ENCODE measurements at places on chromosomes 7 and 10.

DNA sequence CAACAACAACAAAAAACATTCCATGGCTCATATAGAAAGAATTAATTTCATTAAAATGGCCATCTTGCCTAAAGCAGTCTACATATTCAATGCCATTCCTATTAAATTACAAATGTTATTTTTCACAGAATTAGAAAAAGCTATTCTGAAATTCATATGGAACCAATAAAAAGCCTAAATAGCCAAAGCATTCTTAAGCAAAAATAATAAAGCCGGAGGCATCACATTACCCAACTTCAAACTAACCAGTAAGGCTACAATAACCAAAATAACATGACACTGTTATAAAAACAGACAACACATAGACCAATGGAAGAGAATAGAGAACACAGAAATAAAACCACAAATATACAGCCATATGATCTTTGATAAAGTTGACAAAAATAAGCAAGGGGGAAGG, 330.4 kb downstream of the KIF20B start:
- no peak for DNase-seq

DNA sequence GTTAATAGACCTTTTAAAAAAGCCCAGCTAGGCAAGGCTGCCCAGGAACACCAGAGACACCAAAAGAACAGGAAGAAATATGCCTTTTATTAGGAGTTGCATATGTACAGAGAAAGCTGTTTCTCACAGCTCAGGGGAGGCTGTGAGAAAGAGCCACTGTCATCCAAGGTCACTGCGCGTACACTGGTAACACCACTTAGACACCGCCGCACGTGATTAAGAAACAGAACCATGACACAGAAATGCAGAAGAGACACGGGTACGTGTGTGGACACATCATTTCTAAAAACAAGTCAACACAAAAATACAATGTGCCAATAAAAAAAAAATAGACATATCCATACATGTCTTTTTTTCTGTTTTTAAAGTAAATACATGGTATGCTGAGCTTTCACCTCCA, 705.6 kb downstream of the PARD3 start:
- DNase-seq = no peak

GRCh38 chr7:18547509-18548187, 52.1 kb downstream of the HDAC9 start:
- DNase-seq = no peak

- DNase-seq = no peak
Observed at GRCh38 chr10:104281694-104282093, 12.7 kb downstream of the GSTO2 start.

DNA sequence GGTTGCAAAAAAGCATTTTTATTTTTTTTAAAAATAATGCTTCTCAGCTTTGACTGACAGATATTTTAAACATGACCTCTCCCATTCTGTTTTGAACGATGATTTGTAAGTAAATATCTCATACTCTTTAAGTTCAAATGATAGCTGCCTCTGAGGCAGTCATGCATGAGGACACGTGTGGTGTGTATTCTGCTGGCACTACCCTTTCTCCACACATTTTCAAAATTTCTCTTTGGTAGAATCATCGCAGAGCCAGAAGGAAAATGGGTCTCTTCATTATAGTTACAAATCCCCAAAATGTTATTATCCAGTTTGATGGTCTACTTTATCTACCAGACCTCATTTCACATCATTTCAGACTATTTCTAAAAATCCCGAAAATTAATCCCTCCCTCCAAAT, 55.1 kb downstream of the FZD1 start:
- no peak for DNase-seq

DNA sequence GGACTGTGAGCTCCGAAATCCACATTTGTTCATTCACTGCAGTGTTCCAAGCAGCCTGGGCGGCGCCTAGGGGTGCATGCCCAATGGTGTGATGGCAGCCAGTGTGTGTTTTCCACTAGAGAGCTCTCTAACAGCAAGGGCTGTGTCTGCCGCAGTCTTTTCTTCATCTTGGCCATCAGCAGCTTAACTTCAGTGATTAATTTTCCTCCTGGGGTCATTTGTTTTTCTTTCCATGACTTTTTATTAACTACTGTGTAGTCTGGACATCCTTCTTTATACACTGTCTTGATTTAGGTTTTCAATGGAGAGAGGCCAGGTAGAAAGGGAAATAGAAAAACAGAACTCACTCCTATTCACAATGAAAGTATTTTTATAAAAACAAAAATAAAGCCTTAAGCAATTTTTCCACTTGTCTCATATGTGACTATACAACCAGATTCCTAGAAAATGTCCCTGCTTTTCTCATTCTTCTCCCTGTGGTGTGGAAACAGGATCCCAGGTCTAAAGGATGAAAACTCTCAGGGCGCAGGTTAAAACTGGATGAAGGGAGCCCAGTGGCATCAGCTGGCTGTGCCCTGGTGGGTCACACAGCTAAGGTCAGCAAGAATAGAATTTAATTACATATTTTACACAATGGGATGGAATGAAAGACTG, 176.8 kb downstream of the PKD1L1 start:
- no peak for DNase-seq

DNA sequence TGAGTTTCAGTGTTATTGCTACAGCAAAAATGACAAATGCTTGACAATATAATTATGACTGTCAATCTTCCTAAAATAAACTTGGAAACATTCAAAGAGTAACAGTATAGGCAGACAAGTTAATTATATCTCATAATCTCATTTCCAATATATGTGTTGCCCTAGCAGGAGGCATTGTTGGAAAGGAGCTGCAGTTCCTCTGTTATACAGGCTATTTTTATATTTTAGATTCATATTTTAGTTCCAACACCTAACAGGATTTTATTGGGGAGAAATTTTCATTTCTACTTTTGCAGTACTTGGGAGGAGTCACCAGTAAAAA, 19.3 kb downstream of the VOPP1 start:
- DNase-seq = no peak

DNA sequence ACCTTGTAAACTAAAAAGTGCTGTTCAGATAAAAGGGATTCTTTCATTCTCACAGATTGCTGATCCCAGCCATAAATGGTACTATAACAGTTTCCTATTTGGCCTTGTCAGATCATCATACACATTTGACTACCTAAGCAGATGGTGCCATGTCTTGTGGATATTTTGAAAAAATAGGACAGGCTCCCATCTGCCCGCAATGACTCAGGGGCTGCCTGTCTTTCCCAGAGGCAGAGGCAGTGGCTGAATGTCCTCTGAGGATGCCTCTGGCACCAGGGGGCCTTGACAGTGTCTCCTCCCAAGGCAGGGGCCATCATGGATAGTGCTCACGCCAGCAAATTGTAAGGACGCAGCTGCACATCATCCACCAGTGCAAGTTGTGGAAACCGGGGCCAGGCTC, 323.0 kb upstream of the PODXL start:
- DNase-seq = no peak

DNA sequence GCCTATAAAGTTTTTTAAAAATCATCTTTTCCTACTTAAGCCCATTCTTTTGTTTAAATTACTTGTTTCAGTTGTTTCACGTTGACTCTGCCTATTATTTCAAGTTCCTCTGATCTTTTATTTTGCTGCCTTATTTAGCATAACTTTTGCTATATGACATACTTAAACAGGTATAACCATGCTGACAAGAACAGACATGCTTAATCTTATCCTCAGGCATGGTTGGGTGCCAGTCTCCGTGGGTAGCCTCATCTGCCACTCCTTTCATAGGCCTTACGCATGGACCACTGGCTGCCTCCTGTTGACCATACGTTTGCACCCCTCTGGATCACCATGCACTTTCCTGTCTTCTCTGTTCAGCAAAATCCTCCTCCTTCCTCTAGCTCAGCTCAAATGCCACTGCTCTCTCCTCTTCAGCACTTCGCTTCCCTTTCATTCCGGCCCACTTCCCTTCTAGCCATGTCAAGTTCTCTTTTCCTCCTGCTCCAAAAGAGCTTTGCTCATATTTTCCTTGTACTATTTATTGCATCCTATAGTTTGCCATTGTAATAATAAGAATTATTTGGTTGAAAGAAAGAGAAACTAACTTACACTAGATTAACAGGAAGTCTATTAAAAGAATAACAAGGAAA, 10.0 kb upstream of the TSPAN33 start:
- DNase-seq = no peak

- DNase-seq = no peak
Observed at GRCh38 chr10:71266918-71267442, 52.1 kb upstream of the SLC29A3 start.

GRCh38 chr7:121777672-121778071, 95.3 kb upstream of the PTPRZ1 start:
- DNase-seq = no peak

DNA sequence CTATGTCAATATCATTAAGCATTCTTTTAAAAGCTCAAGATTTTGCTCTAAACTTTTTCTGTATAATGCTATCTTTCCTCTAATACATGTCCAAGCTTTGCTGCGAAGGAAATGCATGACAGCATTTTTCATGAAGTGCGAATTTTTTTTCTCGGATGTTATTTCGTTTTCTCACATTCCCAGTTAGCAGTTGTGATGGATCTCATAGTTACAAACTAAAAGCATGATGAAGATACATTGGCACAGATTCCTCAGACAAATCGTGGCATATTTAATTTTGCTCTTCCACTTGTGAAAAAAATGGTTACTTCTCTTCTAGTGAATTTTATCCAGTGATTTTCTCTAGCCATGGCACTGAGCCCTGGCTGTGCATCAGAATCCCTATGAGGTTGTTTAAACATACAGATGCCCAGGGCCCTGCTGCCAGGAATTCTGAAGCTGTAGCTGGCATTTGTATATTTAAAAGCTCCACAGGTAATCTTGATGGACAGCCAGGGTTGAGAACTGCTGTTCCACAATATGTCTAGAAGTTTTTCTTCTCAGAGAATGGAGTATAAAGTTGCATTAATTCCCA, 299.8 kb upstream of the NEBL start:
- DNase-seq = no peak

GRCh38 chr7:27096768-27097514, 1.1 kb upstream of the HOXA1 start:
- DNase-seq = no peak

DNA sequence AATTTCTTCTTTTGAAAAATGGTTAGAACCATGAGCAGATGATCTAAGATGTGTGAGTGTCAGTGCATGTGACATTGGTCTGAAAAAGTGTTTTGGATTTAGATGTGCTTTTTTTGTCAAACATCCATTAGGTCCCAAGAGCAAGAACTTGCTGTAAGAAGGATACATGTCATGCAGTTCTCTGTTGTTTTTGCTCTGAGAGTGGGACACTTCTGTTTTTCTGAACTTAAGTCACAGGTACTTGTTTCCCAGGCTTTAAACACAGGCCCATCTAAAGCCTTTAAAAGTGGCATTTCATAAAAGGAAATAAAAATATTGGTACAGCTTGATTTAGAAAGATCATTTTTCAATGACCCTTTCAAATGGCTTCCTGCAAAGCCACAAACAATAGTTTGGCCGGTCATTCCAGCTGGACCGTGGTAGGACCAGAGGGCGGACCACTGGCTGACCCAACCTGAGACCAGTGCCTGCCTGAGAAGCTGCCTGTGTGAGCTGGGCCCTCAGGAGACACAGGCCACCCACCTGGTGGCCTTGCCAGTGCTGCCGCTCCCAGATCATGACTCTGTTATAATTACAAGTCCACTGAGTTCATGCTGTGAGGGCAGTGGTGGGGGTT, 92.7 kb downstream of the EEPD1 start:
- no peak for DNase-seq

DNA sequence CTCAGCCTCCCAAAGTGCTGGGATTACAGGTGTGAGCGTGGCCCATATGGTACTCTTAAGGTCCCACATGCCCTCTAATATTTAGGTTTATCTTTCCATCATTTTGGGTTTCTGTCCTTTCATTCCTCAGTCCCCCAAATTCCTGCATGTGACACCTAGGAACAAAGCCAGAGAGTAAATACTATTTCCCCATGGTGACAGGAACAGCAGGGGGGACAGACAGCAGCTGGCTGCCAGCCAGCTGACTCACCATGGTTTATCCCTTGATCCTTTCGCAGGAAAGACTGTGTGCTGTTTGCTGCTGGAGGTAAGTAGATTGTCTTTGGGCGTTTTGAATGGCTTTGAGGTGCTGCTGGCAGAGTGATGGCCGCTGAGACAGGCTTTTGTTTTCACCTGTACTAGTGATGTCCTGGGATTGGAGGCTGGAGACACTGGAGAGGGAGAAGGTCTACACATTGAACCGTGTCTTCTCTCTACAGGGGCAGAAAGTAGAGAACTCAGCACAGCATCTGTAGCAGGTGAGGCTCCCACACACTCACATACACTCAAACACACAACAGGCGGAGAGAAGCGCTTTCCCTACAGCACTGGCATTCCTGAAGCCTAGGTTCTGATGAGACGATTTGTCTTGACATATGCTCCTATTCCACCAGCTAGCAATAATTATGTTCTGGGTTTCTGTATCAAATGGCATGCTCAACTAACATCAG, 83.7 kb upstream of the EFCAB10 start:
- DNase-seq = no peak

DNA sequence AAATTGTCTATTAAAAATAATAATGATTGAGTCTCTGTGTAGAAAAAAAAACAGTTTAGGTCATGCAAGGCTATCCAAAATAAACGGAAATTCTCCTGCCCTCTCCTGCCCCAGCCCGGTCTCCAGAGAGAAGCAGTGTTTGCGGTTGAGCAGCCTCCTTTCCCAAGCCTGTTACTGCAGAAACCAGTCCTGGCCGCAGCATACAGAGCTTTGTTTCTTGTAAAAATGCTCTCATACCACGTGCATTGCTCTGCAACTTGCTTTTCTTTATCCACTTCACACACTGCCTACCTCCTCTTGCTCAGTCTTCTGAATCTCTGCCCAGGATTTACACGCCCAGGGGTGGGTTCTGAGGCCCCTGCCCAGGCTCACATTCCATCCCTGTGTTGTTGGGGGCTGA, 34.4 kb upstream of the CUL1 start:
- no peak for DNase-seq

Measured in hippocampal formation (tissue), 2 donors.